ENCODE measurements at places on chromosomes 5 and 9.
A peak's percentile ranks its signal among the peaks of the same experiment; 100 is the strongest.

GRCh38 chr5:7816535-7816901 is 34.4 kb downstream of the CFAP90 start:
- no peak for DNase-seq

DNA sequence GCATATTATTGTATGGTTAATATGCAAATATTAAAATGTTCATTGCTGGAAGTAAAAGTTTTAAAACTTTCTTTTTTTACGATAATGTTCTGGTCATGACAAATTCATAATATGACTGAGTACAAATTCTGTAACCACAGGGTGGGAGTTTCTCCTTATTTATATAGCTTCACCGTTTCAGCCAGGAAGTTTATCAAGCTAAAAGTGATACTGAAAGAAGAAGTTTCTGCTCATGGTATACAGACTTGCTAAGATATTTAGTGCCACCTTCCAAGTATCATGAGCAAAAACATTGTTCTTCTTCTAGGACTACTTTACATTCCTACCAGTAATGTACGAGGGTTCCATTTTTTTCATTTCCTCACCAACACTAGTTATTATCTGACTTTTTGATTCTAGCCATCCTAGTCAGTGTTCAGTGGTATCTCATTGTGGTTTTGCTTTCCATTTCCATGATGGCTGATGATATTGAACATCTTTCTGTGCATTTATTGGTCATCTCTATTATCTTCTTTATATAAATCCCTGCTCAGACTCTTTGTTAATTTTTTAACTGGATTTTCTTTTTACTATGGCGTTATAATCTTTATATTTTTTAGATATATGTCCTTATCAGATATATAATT is 94.2 kb upstream of the PRRC1 start:
- DNase-seq = no peak

DNA sequence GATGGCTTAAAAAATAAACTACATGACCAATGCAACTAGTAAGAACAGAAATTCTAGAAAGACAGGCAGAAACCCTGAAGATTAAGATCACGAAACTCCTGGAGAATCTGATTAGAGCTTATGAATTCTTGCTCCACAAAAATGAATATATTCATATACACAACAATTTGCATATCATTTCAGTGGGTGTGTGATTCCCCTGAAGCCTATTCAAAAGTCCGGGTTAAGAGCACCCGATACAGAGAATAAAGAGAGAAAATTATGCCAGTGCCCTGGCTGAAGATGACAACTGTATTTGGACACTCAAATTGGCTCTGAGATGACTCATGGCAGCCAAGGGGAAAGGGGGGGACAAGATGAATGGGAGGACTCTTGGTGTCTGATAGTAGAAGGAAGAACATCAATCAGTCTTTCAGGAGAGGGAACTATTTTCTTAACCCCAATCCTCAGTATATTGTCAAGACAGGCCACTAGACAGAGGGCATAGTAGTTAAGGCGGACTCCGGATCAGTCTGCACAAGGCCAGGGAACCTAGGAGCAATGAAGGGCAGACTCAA is 6.0 kb downstream of the TMOD1 start:
- no peak for DNase-seq

DNA sequence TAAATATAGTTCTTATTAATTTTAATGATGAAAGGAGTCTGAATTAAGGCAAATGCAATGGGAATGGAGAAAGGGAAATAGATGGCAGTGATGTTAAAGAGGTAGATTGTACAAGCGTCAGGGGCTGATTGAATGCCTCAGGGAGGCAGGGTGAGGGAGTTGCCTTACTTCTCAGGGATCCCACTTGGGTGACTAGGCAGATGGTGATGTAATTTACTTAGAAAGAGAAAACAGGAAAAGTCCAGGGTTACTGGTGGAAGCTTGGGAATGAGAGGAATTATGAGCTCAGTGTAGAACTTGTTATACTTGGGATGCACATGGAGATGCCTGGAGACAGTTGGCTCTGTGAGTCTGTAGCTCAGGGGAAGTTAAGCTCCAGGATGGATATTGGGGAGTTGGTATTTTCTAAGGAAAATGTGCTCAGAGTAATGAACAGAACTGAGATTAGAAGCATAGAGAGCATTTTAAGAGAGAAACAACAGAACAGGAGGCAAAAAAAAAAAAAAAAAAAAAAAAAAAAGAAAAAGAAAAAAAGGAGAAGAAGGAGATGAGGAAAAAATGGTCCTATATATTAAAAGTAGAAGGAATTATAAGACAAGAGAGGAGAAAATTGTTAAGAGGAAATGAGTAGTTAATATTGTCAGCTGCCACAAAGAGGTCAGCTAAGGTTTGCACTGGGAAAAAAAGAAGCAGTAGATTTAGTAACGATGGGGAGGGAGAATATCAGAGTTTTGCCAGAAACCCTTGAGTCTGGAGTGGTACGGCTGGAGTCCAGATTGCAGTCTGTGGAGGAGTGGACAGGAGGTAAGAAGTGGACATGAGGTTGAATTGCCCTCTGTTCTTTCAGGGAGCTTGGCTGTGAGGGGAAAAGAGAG is 88.0 kb upstream of the ELL2 start:
- DNase-seq = peak; percentile 90

GRCh38 chr9:87711857-87712800 is 13.8 kb upstream of the CTSL start:
- peak; percentile 66 for DNase-seq
